Endothelial cell (in vitro differentiated cells): ENCODE measurements at places on chromosomes 5 and 9.

DNA sequence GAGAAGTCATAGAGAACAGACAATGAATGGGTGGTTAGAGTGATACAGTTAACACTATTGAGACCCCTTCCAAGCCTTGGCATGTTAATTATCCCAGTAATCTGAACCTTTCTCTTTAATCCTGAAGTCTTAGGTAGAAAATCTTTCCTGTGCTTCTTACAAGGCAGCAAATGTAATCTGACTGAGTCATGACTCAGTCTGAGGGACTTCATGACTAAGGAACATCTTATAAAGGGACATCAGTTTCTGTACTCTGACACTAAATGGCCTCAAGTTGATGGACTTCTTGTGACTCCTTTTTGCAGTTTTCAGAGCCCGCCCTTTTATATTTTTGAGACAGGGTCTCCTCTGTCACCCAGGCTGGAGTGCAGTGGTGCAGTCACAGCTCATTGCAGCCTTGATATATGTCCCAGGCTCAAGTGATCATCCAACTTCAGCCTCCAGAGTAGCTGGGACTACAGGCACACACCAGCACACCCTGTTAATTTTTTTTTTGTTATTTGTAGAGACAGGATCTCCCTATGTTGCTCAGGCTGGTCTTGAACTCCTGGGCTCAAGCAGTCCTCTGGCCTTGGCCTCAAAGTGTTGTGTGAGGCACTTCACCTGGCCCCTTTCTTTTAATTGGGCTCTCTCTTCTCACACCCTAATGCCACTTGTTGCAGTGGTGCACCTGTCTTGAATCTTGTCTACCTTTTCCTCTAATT is 9.5 kb downstream of the EXOSC3 start:
- DNase-seq = no peak

DNA sequence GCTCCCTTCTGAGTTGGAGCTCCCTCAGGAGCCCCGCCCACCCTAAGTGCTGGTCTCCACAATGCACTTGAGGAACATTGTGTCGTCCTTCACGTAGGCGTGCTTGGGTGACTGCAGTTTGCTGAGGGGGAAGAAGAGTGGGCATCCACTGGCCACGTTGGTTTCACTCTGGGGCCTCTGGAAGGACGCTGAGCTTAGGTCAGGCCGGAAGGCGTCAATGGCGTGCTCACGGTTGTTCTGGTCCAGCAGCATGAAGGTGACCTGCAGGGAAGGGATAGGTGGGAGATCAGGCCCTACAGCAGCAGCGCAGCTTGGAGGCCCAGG is 21.7 kb downstream of the TRAF1 start:
- DNase-seq = no peak

GRCh38 chr5:78367318-78367991 is 7.0 kb downstream of the SCAMP1 start:
- DNase-seq = no peak

DNA sequence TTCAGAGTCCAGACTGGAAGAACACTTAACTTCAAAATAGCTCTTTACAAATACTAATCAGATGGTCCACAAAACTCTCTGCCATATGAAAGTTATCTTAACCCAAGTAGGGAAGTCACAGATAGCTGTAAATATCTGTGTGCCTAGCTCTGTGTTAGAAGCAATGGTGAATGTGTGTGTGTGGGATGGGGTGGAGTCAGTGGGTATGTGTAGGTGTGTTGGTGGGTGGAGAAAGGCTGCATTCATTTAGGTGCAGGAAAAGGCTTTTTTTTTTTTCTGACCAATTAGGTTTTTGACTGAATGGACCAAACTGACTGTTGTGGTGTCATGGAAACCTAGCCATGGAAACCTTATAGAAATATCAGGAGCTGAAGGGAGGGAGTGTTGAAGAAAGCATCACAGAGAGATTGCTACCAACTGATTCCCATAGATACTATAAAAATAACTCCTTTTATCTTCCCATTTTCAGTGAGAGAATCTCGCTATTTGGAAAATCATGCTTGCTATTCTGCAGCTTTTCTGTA is 156.2 kb upstream of the NR3C1 start:
- no peak for DNase-seq

DNA sequence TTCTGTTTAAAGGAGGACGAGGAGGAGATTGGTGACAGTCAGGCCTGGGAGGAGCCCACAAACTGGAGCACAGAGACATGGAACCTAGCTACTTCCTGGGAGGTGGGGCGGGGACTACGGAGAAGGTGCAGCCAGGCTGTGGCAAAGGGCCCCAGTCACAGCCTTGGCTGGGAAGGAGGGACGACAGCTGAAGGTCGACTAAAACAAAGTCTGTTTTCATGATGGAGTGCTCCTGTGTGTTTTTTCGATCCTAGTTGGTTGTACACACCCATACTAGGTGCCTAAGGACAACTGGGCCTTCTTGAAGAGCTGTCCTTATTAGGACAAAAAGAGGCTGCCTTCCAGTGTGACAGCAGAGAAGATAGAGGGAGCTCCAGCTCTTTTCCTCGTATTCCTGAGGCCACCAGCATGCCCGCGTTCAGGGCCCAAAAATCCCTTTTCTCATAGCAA is 2.9 kb downstream of the CCDC107 start:
- no peak for DNase-seq

DNA sequence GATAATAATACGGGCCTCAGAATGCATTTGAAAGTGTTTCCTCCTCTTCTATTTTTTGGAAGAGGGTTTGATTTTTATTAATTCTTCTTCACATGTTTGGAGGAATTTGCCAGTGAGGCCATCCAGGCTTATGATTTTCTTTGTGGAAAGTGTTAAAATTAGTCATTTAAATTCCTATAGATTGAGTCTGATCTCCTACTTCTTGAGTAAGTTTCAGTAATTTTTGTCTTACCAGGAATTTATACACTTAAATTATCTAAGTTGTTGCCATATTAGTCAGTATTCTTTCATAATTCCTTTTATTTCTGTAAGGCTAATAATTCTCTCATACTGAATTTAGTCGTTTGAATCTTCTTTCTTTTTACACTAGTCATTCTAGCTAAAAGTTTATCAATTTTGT is 25.2 kb upstream of the HAPLN1 start:
- DNase-seq = no peak

- no peak for DNase-seq
Measured at GRCh38 chr9:109369285-109369684, 48.4 kb upstream of the EPB41L4B start.

GRCh38 chr9:12464910-12465512 is 228.2 kb upstream of the TYRP1 start:
- DNase-seq = peak; percentile 13

DNA sequence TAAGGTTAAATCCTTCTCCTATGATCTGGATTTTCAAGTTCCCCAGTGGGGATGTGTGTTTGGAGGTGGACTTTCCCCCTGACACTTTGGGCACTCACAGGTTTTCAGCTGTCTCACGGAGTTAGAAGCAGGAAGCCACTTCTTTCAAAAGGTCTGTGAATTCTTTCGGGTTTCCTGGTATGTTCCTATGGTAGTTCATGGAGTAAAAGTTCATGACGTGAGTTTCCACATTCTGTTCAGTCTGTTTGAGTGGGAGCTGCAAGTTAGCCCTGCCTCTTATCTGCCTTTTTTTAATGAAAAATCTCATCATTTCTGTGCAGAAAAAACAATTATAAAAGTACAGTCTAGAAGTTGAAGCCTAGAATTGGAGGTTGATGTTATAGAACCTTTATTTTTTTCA is 24.9 kb upstream of the SNCAIP start:
- DNase-seq = no peak

DNA sequence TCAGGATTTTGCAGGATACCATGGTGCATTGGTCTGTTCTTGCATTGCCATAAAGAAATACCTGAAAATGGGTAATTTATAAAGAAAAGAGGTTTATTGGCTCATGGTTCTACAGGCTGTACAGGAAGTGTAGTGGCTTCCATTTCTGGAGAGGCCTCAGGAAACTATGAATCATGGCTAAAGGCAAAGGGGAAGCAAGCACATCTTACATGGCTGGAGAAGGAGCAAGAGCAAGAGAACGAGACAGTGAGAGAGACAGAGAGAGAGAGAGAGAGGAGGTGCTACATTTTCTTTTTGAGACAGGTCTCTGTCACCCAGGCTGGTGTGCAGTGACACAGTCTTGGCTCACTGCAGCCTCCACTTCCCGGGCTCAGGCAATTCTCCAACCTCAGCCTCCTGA is 43.9 kb downstream of the P4HA2 start:
- no peak for DNase-seq

GRCh38 chr9:76519075-76519835 is 60.3 kb downstream of the GCNT1 start:
- DNase-seq = no peak

DNA sequence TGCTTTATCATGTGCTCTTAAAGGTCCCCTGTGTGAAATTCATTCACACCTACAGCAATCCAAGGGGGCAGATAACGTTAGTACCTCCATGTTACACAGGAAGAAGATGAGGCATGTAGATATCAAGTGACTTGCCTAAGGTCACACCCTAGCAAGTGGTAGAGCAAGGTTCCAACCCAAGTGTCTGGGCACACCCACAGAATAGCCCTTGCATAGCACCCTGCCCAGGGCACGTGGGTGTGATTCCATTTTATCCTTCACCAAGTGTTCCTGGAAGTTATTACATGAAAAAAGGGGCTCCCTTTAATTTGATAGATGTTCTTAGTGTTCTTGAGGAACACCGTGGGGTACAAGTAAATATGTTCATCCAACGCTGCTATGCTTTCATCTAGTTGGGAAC is 4.9 kb downstream of the TMEM171 start:
- DNase-seq = no peak

GRCh38 chr5:164346785-164347630 is 841.6 kb downstream of the MAT2B start:
- no peak for DNase-seq

- DNase-seq = no peak
Measured at GRCh38 chr9:133502112-133502511, 22.6 kb downstream of the MYMK start.

DNA sequence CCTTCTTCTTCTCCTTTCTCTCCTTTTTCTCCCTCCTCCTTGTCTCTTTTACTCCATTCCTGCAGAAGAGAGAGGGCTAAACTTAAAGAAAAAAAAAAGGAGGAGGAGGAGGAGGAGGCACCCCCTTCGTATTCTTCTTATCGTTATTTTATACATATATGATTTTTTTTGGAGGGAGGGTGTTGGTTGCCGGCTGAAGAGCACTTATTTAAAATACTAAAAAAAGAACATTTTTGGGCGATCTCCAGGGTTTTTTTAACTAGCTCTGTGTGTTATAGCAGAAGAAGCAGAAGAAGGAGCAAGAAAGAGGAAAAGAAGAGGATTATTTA is 381 bp downstream of the NR2F1 start:
- no peak for DNase-seq

- DNase-seq = no peak
Measured at GRCh38 chr5:15704397-15704947, 204.5 kb downstream of the FBXL7 start.

DNA sequence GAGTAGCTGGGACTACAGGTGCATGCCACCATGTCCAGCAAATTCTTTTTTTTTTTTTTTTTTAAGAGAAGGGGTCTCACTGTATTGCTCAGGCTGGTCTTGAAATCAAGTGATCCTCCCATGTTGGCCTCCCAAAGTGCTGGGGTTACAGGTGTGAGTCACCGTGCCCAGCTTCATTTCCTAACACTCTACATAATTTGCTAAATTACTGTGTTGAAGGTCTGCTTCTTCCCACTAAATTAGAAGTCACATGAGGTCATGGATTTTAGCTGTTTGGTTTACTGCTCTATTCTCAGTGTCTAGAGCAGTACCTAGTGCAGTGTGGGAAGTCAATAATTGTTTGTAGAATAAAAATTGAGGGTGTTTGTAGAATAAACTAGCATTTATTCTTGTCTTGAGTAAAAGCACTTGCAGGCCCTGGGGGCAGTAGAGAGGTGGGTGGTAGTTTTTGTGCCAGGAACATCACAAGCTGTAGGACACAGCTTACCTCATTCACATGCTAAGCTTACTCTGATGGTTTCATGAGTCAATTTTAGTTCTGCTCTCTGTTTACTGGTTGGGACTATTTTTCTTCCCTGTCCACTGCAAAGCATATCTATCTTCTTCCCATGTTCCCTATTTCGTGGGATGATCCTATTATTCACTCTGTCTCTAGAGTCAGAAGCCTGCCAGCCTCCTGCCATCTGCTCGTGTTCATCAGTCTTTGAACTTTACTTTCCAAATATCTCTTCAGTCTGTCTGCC is 7.0 kb downstream of the TEX48 start:
- no peak for DNase-seq

- no peak for DNase-seq
Measured at GRCh38 chr5:23042226-23042625, 189.1 kb upstream of the CDH12 start.

DNA sequence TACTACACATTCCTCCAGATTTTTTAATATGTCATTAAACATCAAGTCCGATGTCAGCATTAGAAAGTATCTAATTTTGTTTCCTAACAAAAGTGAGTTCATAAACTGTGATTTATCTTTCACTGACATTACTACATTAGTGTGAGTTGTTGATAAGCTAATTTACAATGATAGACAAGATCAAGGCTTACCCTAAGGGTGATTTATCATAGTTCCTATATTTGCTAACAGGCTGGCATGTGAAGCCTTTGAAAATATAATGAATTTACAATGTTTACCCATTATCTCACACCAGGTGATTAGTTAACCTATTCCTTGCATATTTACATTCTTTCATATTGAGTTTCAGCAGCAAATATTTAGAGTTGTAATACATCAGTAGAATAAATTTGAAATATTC is 1096.9 kb upstream of the NUDT12 start:
- DNase-seq = no peak

DNA sequence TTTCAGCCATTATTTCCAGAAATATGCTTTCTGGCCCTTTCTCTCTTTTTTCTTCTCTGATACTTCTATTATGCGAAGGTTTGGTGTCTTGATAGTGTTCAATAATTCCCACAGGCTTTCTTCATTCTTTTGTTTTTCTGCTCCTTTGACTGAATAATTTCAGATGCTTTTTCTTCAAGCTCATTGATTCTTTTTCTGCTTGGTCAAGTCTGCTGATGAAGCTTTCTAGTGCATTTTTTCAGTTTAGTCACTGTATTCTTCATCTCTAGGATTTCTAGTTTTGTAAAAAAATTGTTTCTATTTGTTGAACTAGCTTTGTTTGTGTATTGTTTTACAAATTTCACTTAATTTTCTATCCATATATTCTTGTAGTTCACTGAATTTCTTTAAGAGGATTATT is 304.0 kb upstream of the TARS1 start:
- DNase-seq = no peak

DNA sequence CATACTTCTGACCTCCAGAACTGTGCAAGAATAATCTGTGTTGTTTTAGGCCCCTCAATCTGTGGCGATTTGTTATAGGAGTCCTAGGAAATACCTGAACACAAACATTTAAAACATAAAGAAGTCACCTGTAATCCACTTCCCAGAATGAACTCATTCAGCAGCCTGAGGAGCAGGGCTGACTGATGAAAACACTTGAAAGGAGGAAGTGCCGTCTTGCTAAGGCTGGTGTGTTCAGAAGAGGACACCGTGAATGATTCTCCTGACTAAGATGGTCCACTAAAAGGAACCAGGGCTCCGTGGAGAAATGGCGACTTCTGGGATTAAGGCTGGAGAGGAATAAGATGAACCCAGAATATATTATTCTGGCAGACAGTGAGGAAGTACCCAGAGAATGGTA is 18.7 kb upstream of the MARCHF6 start:
- no peak for DNase-seq
